ENCODE measurements at places on chromosomes 6 and 20.

DNA sequence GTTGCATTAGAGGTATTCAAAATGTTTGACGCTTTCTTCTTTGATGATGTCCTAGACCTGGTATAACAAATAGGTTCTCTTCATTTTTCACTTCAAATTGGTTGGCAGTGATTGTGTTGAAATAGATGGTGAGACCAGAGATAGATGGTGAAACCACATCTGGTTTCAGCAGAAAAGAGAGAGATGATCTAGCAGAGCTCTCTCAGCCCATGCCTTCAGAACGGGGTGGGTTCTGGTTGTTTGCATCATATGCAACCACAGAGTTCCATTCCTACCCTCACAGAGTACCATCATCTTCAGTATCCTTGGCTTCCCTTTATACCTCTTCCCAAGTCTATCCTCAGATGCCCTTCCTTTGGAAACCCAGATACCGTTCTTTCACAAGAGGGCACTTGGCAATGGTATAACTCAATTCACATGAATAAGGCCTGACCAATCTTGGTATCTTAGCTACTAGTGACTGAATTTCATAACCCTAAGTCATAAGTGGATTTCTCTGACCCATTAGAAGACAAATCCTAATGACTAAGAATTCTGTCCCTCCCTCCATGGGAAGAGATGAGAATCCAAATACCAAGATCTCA, 93.7 kb downstream of the UBE3D start:
- no peak for DNase-seq

- DNase-seq, result no peak
Observed at GRCh38 chr20:53180928-53181362, 208.8 kb downstream of the TSHZ2 start.

DNA sequence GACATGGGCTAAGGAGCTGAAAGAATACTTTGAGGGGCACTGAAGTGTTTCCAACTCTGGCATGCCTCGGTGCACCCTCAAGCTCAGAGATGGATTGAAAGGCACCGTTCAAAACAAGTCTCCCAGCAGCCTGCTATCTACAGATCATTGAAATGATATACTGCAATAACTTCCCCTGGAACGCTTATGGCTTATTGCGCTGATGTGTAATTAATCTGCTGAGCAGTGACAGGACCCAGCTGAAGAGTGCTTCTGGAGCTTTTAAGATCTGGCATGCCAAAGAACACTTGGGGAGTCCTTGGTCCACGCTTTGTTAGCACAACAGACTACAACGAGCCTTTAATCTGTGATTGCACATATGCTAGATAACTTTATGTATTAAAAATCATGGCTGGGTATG, 708.2 kb downstream of the PRKN start:
- no peak for DNase-seq

- DNase-seq, result no peak
Observed at GRCh38 chr6:55541024-55541423, 38.0 kb downstream of the HMGCLL1 start.

DNA sequence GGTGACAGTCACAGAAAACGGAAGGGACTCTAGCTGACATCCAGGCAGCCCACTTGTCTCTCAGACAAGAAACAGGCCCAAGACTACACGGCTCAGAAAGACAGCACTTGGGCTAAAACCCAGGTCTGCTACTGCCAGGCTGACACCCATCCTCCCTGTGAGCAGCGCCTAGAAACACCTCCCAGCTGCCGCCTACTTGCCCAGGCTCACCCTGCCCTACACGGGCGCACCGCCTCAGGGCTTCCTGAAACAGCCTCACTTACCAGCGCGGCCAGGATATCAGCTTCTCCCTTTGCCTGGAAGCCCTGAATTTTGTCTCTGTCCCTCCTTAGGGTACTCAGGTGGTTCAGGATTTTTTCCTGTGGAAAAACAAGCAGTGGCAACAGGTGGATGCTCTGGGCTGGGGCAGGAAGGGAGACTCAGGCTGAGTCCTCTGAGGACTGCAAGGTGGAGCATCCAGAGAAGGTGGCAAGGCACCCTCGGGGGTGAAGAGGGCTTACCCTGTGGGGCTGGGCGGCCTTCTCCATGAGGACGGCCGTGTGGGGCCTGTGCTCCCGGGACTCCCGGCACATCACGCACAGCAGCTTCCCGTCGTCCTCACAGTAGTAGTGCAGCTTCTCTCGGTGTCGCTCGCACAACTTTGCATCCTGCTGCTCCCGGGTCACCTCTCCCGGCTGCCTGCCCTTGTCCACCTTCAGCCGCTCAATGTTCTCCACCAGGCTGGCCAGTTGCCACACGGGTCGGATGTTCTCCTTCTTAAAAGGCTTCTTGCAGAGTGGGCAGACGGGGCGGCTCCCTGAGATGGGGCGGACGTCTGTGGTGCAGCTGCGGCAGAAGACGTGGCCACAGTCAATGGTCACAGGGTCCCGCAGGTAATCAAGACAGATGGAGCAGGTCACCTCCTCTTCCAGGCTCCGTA, 14.8 kb downstream of the TRIM26 start:
- DNase-seq, result no peak

- no peak for DNase-seq
Observed at GRCh38 chr6:3490625-3490980, 33.8 kb upstream of the SLC22A23 start.

- DNase-seq, result no peak
Observed at GRCh38 chr20:23613676-23614075, 8.0 kb upstream of the CST9 start.

- DNase-seq, result no peak
Observed at GRCh38 chr6:81049425-81050042, 702.9 kb downstream of the TENT5A start.

GRCh38 chr6:97361286-97361685, 78.3 kb upstream of the MMS22L start:
- no peak for DNase-seq

GRCh38 chr6:54087721-54088120, 23.5 kb upstream of the MLIP start:
- DNase-seq, result no peak

GRCh38 chr20:3812259-3812681, 8.1 kb upstream of the AP5S1 start:
- no peak for DNase-seq

DNA sequence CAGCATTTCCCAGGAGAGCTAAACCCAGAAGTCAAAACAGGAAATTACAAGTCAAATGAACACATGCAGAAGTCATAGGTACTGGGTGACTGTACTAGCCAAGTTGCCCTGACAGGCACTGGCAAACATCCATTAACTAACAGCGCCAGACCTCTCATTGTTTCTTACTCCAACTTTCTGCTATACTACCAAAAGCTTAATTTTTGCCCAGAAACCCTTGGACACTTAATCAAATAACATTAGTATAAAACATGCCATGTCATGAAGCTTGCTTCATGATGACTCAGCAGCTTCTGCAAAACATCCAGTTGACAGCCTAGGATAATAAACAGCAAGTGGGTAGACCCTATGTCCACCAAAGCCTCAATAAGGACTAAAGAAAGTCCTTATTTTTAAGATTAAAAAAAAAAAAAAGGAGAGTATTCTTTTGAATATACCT, 3.5 kb downstream of the NUP153 start:
- DNase-seq, result no peak

DNA sequence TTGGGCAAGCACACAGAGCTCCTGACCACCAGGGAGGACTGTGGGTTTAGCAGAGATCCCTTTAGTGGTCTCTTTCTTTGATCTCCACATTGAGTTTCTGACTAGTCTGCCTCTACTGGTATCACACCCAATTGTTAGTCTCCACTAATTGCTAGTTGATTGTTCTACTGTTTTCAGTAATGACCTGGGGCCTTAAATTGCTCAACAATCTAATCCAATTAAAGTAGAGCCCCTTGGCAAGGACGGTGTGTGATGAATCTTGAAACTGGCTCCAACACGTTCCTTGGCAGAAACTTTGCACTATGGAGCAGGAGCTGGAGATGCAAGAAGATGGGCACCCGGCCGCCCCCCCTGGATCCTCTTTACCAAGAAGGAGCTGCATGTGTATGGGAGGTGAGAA, 12.3 kb downstream of the FAM50B start:
- DNase-seq, result no peak

GRCh38 chr6:52364480-52365166, 2.7 kb downstream of the PAQR8 start:
- DNase-seq, result no peak

GRCh38 chr20:25360631-25361286, 29.9 kb downstream of the ABHD12 start:
- no peak for DNase-seq

DNA sequence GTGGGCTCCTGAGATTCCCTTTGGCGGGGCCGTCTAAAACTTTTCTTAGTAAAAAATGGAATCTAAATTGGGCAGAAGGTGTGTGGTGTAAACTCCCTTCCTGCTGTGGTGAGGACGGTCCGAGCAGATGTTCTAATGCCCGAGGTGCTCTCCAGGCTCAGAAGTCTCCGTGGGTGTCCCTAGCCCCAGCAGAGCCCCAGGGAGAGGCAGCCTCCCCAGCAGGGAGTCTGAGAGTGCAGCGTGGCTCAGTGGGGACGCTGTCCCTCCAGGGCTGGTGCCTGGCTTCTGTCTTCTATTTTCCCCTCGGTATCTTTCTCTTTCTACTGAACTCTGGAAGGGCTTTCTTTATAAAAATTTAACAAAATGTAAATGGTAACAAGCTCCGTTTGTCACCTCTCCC, 208.2 kb downstream of the SMOC2 start:
- no peak for DNase-seq

DNA sequence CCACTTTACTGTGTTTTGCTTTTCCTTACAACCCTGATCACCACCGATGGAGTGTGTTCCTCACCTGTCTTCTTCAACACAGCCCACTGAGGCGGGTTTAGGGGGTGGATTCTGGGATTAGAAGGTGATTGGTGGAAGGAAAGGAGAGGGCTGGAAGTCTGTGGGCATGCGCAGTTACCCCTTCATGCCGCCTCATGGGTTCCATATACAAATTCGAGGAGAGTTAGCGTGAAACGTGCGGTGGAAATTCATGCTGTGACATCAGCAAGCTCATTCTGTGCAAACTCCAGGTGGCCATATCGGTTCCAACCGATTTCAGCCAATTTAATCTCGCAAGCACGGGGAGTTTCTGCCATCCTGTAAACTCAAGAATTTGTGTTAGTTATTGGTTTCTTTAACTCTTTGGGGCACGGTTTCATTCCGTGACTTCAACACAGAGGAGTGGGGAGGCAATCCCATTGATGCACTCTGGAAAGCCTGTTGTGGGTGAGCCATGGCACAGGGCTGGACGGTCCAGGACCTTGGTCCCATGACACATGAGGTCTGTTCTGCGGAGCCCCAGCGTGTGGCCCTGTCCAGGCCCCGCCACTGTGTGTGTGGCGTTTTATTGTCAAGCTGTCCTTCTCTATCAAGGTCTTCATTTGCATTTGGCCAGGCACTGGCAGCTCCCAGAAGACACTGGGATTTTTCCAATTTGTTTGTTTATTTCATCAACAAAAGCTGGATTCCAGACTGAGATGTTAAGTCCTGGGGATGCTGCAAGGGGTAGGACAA, 482.8 kb upstream of the SULF2 start:
- DNase-seq, result no peak

DNA sequence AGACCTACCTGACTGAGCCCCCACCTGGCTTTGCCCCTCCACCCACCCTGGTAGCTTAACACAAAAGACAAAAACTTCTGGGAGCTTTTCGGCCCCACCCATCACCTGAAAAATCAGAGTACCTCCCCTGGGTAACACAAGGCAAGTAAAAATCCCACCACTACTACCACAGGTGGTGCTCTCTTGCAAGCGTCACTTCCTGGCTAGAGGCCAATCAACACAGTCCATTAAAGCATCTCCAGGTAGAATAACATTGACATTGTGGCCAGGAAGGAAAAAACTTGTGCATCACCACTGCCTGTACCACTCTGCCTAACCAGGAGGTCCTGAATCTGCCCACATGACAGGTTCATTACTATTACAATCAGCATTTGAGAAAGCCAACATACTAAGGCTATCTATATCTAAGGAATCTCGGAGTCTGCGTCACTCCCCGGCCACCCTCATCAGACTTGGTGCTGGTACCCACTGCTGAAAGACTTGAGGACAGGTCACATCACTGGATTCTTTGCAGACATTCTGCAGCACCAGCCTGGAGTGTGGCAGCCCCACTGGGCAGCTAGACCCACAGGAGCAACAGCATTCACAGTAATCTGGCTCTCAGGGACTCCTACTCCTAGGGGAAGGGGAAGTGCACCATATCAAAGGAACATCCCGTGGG, 125.9 kb downstream of the CDK19 start:
- DNase-seq, result no peak

- DNase-seq, result no peak
Observed at GRCh38 chr6:90351696-90352095, 55.1 kb upstream of the BACH2 start.

- no peak for DNase-seq
Observed at GRCh38 chr20:47544852-47545251, 43.2 kb downstream of the NCOA3 start.

DNA sequence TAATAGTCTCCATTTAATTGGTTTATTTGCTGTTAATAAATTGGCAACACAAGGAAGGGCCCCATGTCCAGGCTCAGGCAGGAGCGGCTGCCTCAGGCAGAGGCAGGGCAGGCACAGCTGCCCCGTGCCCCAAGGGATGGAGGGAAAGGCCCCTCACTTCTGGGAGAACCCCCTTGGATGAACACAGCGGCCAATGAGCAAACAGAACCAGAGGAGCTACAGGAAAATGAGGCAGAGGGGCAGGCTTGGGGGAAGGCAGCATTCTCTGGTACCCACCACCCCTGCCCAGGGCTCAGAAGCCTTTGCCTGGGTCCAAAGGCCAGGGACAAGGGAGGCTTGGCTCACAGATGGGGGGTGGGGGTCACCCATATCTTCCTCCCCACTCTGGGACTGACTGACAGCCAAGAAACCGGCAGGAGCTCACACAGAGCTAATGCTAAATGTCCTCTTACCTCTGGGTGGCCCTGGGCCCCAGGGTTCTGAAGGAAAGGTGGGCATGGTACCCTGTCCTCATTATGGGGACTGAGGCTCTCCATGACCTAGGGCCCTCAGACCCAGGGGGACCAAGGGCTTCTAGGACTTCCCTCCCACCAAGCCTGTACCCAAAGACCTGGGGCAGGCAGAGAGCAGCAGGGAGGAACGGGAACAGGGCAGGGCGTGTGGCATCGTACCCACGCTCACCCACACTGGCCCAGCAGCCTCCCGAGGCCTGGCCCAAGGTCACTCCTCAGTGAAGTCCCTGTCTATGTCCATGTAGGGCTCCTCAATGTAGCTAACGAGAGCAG, 47.0 kb downstream of the MYH7B start:
- DNase-seq, result no peak

- DNase-seq, result no peak
Observed at GRCh38 chr20:47818996-47819609, 33.8 kb upstream of the SULF2 start.

GRCh38 chr20:58228103-58228483, 360 bp downstream of the ANKRD60 start:
- DNase-seq, result no peak

DNA sequence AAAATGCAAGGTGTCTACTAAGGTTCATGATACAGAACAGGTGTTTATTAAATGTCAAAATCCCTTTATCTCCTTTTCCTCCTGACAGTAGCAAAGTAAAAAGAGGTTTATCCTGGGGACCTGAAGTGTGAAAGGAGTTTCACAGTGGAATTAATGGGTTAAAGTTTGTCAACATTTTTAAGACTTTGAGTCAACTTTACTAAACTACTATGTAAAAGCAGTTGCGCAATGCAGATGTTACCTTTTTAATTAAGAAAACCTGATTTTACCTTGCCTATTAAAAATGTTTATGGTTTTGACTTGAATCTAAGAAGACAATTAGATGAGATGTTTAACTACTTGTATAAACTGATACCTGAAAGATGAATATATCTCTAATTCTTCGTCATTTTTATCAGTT, 14.6 kb downstream of the PKIB start:
- no peak for DNase-seq

- DNase-seq, result no peak
Observed at GRCh38 chr6:105974986-105975385, 111.2 kb upstream of the PRDM1 start.

GRCh38 chr6:158142789-158143188, 25.3 kb downstream of the SERAC1 start:
- no peak for DNase-seq
